ENCODE measurements at places on chromosomes 1 and 21.

- no peak for DNase-seq
Observed at GRCh38 chr1:156073740-156074139, 8.5 kb downstream of the MEX3A start.

DNA sequence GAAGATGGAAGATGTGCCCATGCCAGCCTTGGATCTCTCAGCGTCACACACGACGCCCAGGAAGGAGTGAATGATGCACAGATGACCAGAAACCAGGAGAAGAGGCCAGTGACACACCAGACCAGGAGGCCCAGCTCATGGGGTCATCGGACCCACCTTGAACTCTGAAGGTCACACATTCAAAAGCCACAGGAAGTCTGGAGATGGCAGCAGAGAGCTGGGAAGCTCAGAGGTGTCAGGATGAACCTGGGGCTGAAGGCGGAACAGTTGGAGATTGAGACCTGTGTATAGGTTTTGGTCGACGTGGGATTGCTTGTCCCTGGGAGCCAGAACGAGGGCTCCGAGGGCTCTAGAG lies 43.6 kb downstream of the SLC19A1 start:
- no peak for DNase-seq

DNA sequence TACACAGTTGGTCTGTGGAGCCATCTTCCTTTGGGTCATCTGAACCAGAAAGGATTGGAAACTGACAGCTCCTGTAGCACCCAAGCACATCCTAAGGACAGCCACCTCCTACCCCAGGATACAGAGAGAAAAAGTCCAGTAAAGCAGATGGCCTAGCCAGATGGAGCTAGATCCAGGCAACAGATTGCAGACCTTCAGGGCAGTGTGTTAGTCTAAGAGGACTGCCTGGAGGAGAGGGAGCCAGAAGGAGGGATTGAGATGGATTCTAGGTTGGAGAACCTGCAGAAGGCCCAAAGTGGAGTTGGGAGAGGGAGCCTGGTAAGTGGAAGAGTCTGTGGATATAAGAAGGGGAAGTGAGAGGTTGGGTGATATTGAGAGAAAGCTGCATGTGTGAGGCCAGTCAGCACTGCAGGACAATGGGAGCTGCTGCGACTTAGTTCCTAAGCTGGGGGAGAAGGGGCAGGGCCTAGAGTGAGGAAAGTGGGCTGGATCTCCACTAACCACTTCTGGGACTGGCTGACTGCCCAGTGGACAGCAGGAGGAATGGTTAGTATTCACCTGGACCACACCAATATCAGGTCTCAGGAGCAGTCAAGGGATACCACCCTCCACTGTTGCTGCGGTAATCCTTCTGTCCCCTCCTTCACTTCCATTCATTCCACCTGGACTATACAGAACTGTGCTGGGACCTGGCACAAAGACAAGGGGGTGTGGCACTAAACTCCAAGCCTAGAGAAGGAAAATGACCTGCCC lies 13.4 kb downstream of the BCAN start:
- no peak for DNase-seq

DNA sequence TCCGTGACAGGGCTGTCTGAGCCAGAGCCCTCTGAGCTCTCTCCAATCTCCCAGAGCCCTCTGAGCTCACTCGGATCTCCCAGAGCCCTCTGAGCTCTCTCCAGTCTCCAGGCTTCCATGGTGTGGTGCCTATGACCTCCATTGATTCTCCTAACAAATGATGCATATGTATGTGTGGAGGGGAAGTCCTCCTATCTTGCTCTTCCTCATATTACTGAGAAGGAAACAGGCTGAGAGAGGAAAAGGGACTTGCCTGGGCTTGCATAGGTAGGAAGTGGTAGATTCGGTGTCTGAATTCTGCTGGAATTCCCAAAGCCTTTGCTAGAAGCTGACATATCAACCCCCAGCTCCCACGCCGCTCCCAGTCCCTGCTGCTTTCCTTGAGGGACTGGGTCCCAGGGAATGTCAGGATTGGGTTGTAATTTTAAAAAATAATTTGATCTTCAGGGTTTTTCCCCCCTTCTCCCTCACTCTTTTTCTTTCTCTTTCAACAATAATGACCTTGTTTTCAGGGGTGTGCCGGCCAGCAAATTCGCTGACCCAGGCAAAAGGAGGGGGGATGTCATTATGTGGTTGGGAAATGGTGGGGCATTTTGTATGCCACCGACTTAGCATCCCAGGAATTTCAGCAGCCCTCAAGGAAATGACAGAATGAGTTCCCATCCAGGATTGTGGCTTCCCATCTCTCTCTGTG lies 42.3 kb upstream of the RUNX3 start:
- no peak for DNase-seq

DNA sequence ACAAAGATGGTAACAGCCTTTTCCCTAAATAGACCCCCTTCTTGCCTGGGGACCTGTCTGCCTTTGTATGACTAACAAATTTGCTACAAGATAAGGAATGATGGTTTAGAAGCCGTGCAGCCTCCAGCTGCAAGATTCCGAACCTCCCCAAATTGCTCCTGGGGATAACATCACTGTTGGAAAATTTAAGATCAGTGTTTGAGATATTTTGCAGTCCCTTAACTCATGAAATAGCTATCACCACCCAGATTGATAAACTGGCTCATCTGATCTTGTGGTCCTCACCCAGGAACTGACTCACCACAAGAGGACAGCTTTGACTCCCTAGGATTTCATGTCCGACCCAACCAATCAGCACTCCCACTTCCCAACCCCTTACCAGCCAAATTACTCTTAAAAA lies 254.7 kb downstream of the USH2A start:
- DNase-seq = no peak

- peak; percentile 47 for DNase-seq
Observed at GRCh38 chr1:94068999-94069918, 51.7 kb downstream of the ABCA4 start.

- DNase-seq = no peak
Observed at GRCh38 chr1:61131716-61132115, 49.4 kb downstream of the NFIA start.
